ENCODE measurements at places on chromosomes 13 and 19. TPM values are rescaled to one million over a fixed set of nuclear protein-coding genes. Genes with fewer than 3 reads are reported as not detected.

GRCh38 chr13:43388282-43389034 lies 365.1 kb downstream of the DNAJC15 start:
- no peak for DNase-seq
- no peaks in the 10 kb centered on the region for H3K36me3 ChIP-seq
- H3K27me3 ChIP-seq = peaks cover 8% of the 10 kb centered on the region
- H3K27ac ChIP-seq = no peak overlapping the region
- H3K4me3 ChIP-seq = no peak overlapping the region
- H3K4me1 ChIP-seq = no peaks in the 10 kb centered on the region

KLF1 gene
- total RNA-seq = 0.89 TPM

DNA sequence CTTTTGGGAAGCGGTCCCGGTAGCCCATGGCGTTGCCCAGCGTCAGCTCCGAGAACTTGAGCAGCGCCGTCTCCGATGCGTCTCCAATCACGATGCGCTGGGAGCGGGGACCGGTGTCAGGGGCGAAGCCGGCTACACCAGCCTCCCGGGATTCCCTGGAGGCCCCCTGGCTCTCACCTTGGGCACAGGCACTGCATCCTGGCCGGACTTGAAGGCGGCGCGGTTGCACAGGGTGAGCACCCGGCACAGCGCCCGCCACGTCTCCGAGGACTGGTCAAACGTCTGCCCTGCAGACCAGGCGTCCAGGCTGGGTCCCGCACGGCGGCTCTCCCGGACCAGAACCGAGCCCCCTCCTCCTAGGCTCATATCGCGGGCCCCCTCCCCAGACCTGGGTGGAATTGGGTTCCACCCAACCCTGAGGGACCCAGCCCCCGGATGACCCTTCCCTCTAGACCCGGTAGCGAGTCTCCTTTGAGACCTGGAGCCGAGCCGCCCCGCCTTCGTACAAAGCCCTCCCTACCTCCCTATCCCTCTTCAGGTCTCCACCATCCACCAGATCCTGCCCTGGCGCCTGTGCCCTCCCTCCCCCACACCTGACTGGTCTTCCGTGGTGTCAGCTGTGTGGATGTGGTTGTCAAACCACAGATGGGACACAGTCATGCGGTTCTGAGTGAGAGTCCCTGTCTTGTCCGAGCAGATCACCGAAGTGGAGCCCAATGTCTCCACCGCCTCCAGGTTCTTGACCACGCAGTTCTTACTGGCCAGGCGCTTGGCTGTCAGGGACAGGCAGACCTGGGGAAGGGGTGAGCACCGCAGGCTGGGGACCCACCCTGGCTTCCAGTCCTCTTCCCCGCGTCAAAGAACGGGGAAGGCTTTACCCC lies 4.8 kb downstream of the ATP4A start:
- peaks cover 6% of the 10 kb centered on the region for H3K4me1 ChIP-seq
- peaks cover 31% of the 10 kb centered on the region for H3K27me3 ChIP-seq
- peak; percentile 55 for DNase-seq
- peaks cover 5% of the 10 kb centered on the region for H3K36me3 ChIP-seq
- no peak overlapping the region for H3K4me3 ChIP-seq

MBD3L3 gene
- total RNA-seq = not detected

ZSCAN4 gene
- total RNA-seq = not detected

GRCh38 chr13:87234981-87235380 lies 436.2 kb upstream of the SLITRK5 start:
- DNase-seq = no peak
- no peaks in the 10 kb centered on the region for H3K27me3 ChIP-seq
- no peak overlapping the region for H3K4me3 ChIP-seq
- H3K4me1 ChIP-seq = no peaks in the 10 kb centered on the region

GRCh38 chr13:105952233-105952972 lies 583.1 kb downstream of the EFNB2 start:
- no peaks in the 10 kb centered on the region for H3K27me3 ChIP-seq
- no peak for DNase-seq
- no peaks in the 10 kb centered on the region for H3K4me1 ChIP-seq
- no peaks in the 10 kb centered on the region for H3K36me3 ChIP-seq
- H3K4me3 ChIP-seq = no peak overlapping the region
- H3K27ac ChIP-seq = no peak overlapping the region

DNA sequence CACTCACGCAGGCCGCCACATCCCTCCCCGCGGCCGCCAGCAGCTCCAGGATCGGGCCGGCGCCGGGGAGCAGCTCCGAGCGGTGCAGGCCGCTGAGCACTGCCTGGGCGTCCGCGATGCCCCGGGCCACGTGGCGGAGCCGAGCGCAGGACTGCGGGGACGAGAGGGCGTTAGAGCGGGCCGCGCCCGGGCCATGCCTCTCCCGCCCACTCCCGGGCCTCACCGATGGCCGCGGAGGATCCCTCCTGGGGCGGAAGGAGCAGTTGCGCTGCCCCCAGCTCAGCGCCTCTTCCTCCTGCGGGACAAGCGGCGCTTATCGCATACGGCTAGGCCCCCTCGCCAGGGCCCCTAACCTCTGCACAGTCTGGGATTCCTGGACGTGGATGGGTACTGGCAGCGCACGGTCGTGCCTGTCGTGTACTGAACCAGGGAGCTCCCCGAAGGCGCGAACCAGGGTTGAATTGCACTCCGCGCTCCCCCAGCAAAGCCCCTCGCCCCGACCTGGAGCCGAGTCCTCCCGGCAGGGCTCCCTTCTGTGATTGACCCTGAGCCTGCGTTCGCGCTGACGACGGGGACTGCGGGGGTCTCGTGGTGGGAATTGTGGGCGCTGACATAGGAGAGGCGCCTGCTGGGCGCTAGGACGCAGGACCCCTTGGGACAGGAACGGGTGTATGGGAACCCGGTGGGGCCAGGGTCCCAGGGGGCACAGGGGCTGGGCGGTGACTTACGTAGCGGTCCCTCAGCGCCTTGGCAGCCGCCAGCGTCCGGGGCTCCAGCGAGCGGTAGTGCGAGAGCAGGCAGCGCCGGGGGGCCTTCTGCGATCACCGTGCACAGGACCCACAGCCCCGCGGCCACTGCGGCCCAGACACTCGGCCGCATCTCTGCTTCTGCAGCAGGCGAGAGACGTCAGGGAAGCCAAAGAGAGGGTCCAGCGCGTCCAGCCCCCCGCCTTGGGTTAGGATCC lies 673 bp downstream of the IFNL4 start:
- no peak overlapping the region for H3K27ac ChIP-seq
- H3K4me1 ChIP-seq = peaks cover 2% of the 10 kb centered on the region
- H3K36me3 ChIP-seq = no peaks in the 10 kb centered on the region
- DNase-seq = no peak
- no peak overlapping the region for H3K4me3 ChIP-seq

- H3K27ac ChIP-seq = no peak overlapping the region
- no peaks in the 10 kb centered on the region for H3K27me3 ChIP-seq
- H3K36me3 ChIP-seq = no peaks in the 10 kb centered on the region
- no peak overlapping the region for H3K4me3 ChIP-seq
These were observed 11.6 kb upstream of the ARL11 start for GRCh38 chr13:49616676-49617065.
